IMR-90 (cell line): ENCODE measurements at places on chromosomes 3 and 15. TPM values are rescaled to one million over a fixed set of nuclear protein-coding genes. Genes with fewer than 3 reads are reported as not detected.

GRCh38 chr15:98844261-98844660 is 163.3 kb downstream of the PGPEP1L start:
- no peak overlapping the region for H3K4me3 ChIP-seq
- no peaks in the 10 kb centered on the region for H3K27me3 ChIP-seq
- peaks cover 21% of the 10 kb centered on the region for H3K4me1 ChIP-seq
- peaks cover 1% of the 10 kb centered on the region; the same call in 1 of the 2 replicates for H3K36me3 ChIP-seq
- DNase-seq = no peak
- no peak overlapping the region for H3K27ac ChIP-seq

GRCh38 chr15:25771338-25771706 is 91.8 kb downstream of the ATP10A start:
- peak; percentile 7 for DNase-seq
- H3K36me3 ChIP-seq = no peaks in the 10 kb centered on the region
- peaks cover 6% of the 10 kb centered on the region for H3K4me1 ChIP-seq

- H3K27ac ChIP-seq = no peak overlapping the region
- H3K36me3 ChIP-seq = no peaks in the 10 kb centered on the region
- peak; percentile 42 for DNase-seq
- H3K27me3 ChIP-seq = no peaks in the 10 kb centered on the region
Measured at GRCh38 chr3:52446631-52447511, 2.0 kb upstream of the SEMA3G start.

GRCh38 chr3:36210840-36211651 is 169.3 kb upstream of the STAC start:
- no peak overlapping the region for H3K4me3 ChIP-seq
- no peaks in the 10 kb centered on the region for H3K27me3 ChIP-seq
- H3K36me3 ChIP-seq = no peaks in the 10 kb centered on the region
- H3K4me1 ChIP-seq = no peaks in the 10 kb centered on the region
- no peak for DNase-seq
- H3K27ac ChIP-seq = no peak overlapping the region

The SLC26A6 gene
- 11.7 and 11.8 TPM in 2 replicates for total RNA-seq

The C3orf20 gene
- not detected in 2 replicates for total RNA-seq

The FBXW12 gene
- total RNA-seq = not detected in 2 replicates
